ENCODE measurements at places on chromosomes 7 and 10.

DNA sequence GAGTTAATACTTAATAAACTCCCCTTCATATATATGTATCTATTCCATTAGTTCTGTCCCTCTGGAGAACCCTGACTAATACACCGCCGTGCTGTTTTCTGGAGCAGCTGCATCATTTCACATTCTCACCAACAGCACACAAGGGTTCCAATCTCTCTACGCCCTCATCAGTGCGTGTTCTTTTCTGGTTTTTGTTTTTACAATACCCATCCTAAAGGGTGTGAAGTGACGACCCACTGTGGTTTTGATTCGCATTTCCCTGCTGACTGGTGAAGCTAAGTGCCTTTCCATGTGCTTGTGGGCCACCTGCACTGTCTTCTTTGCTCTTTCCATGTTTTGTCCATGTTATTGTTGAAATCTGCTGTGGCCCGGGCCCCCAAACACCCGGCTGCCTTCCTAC, 11.0 kb upstream of the INSIG1 start:
- DNase-seq: no peak

DNA sequence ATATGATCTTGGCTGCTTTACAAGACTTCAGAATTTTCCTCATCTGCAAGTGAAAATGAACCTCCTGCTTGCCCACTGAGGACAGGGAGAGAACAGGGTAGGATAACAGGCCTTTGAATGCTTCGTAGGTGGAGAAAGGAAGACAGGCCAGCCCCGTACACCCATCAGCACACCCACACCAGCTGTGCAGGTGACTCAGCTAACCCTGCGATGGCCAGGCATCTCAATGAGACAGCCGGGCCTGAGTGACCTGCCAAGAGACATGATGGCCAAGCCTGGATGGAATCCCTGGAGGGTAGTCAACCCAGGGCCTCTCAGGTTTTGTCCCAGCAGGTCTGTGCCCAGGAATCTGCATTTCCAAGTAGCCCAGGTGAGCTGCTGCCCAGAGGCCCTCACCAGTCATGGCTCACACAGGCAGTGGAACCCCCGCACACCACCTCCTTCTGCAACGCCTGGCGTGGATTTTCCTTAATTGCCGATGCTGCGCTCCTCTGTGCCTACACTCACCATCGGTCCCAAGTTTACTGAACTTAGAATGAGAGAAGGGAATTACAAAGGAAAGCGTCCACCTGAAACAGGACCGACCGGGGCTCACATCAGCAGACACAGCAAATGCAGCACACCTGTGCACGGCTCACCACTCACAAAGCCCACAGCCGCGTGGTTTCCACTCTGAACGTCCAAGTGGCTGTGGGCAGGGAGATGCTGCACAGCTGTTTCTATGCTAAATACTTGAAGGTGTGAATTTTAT, 163.7 kb downstream of the DIP2C start:
- no peak for DNase-seq

- no peak for DNase-seq
Measured at GRCh38 chr10:91569522-91569921, 63.3 kb downstream of the PPP1R3C start.

GRCh38 chr7:35649711-35650110, 45.2 kb downstream of the HERPUD2 start:
- DNase-seq: no peak

- no peak for DNase-seq
Measured at GRCh38 chr7:159207951-159208350, 63.3 kb upstream of the VIPR2 start.

DNA sequence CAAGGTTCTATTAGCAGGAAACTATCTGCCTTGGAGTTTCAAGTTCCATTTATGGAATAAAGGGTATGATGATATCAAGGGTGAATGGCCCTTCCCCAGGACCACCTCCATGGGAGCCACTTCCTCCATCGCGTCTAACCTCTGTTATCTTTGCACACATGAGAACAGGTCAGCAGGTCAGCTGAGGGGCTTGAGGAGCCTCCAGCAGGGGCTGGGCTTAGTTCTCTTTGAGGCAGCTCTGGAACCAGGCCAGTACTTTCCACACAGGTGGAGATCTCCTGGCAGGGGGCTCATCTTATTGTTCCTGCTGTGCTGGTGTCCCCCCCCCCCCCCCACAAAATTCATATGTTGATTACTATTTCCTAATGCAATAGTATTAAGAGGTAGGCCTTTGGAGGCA, 472.2 kb upstream of the ZMIZ1 start:
- DNase-seq: no peak

GRCh38 chr10:62990126-62990525, 143.0 kb upstream of the NRBF2 start:
- no peak for DNase-seq

GRCh38 chr7:39252916-39253315, 275.2 kb downstream of the POU6F2 start:
- no peak for DNase-seq

GRCh38 chr10:99467236-99467999, 37.0 kb upstream of the GOT1 start:
- no peak for DNase-seq

DNA sequence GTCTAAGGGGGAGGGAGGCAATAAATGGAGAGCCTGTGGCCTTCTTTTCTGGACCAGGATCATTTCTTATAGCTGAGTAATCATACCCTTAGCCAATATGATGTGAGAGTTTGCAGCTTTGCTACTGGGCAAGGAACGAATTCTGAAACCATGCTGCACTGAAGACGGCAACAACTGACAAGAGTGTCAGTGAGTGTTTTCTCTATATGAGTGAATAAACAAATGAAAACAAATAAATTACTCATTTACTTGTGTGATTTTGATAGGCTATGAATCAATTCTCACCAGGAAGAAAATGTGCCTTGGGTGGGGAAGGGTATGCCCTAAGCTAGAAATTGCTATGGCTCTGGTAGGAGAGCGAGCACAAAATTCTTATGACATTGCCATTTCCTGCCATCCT, 79.4 kb upstream of the LRRN3 start:
- DNase-seq: no peak

DNA sequence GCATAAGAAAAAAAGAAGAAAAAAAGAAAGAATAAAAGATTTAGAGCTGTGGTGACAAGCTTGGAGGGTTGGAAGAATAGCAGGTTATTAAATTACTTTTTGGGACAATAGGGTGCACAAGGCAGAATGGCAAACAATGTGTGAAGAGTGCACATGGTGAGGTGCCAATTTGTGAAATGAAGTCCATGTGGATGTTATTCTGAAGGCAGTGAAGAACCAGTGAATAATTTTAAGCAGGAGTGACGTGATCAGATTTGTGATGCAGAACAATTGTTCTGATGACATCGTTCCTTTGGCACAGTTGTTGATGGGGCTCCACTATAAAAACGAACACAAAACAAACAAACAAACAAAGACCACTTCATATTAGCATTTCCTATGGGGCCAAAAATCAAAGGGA, 700.3 kb downstream of the NRG3 start:
- no peak for DNase-seq

DNA sequence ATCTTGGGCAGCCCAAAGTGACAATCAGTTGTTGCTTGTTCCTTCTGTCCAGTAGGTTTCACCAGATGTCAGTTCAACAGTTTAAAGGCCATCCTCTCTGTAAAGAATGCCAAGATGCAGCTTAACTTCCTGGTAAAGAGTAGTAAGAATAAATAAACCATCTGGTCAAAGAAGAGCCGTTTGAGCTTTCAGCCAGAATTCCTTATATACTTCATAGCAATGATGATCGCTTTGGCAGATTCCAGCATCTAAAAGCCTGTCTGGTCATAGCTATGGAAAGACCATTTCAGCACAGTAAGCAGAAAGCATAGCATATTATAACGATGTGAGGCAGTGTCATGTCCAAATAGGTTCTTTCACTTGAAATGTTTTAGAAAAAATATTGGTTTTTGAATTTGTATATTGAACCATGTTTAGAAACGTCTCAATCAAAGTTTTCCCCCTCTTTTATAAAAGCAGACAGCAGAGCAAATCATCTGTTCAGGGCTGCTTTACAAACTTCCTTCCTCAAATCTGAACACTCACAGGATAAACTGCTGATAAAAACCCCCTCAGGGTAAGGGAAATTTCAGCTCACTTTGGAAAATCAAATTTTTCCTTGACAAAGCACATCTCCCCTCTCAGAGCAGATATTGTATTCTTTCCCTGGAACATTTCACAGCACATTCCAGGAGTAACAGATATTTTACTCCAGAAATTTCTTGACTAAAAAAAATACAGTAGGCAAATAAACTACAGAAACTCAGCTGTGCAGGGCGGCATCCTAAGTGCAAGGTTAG, 184.1 kb downstream of the NOC3L start:
- DNase-seq: no peak

- no peak for DNase-seq
Measured at GRCh38 chr10:53997953-53998352, 803.1 kb downstream of the PCDH15 start.

DNA sequence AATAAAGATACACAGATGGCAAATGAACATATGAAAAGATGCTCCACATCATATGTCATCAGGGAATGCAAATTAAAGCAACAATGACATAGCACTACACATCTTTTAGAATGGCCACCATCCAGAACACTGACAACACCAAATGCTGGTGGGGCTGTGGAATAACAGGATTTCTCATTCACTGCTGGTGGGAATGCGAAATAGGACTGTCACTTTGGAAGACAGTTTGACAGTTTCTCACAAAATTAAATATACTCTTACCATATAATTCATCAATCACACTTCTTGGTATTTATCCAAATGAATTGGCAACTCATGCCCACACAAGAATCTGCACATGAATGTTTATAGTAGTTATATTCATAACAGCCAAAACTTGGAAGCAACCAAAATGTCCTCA, 68.2 kb downstream of the NPSR1 start:
- DNase-seq: no peak

GRCh38 chr7:87474533-87475358, 734 bp downstream of the ABCB4 start:
- no peak for DNase-seq

GRCh38 chr7:38206071-38206470, 28.0 kb downstream of the STARD3NL start:
- no peak for DNase-seq

GRCh38 chr10:118207470-118208007, 134.6 kb downstream of the FAM204A start:
- DNase-seq: no peak

DNA sequence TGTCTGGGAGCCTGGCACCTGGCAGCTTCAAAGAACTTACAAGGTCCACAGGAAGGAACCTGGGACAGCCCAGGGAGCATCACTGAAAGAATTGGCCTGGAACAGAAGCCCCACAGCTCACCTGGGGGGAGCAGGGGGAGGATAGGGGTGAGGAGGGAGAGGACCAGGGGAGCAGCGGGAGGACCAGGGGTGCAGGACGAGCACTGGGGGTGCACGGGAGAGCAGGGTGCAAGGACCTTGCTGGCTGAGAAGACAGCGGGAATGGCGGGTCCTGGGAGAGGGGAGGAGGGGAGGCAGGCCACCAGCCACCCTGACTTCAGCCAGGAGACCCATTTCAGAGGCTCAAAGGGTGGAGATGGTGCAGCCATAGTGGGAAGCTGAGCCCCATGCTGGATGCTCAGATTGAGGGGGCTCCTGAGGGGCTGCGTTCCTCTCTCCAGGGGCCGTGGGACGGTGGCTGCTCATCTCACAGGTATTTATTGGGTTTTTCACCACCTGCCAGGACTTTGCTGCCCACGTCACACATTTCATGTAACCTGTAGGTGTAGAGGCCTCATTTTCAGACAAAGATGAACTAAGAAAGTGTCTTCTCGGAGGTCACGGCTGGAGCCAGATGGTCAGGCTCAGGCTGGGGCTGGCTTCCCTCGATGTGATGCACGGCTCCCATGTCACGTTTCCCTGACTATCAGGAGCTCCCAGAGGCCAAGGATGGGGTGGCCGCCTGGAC, 110.1 kb downstream of the WDR37 start:
- no peak for DNase-seq

DNA sequence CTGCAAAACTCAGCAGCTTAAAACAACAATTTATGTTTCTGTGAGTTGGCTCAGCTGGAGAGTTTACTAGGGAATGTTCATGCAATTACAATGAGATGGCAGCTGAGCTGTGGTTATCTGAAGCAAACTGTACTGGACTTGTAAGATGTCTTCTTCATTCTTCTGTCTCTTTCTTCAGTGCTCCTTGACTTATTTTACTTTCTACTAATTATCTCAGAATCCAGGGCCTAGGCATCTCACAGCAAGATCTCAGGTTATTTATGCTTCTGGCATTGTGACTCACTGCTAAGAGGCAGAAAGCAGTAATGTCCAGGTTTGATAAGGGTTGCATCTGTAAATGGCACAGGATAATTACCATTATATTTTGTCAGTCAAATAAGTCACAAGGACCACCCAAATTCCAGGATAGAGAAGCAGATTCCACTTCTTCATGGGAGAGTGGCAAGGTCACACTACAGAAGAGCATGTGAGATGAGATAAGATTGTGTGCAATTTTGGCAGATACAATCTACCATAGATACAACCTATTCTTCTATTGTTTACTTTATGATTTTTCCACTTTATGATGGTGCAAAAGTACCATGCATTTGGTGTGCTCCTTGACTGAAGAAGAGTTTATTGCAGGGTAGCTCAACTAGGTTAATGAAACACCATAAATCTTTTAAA, 16.8 kb downstream of the VIM start:
- no peak for DNase-seq

GRCh38 chr10:22475651-22476600, 130.6 kb downstream of the SPAG6 start:
- DNase-seq: no peak

GRCh38 chr7:104162081-104162480, 45.7 kb downstream of the ORC5 start:
- no peak for DNase-seq

GRCh38 chr7:81887098-81888090, 117.5 kb upstream of the HGF start:
- peak; percentile 19 for DNase-seq

DNA sequence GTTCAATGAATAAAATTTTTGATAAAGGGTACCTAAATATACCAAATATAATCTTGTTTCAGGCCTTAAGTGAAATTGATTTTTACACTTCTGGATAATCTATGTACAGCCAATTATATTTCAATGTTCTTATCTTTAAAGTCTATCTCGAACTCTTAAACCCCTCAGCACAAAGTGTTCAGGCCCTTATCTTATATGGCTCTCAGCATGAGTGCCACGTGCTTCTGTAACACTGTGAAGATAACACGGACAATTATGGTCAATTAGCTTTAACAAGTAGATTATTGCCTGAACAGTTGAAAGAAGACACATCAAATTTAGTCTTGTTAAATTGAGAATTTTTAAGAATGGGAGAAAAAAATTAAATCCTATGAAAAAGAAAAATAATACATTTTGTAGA, 40.4 kb upstream of the DMTF1 start:
- no peak for DNase-seq

- no peak for DNase-seq
Measured at GRCh38 chr7:12722636-12723605, 35.5 kb downstream of the ARL4A start.
